OCI-LY7 (cell line): ENCODE measurements at places on chromosomes 16 and 17. TPM values are rescaled to one million over a fixed set of nuclear protein-coding genes. Genes with fewer than 3 reads are reported as not detected.

DNA sequence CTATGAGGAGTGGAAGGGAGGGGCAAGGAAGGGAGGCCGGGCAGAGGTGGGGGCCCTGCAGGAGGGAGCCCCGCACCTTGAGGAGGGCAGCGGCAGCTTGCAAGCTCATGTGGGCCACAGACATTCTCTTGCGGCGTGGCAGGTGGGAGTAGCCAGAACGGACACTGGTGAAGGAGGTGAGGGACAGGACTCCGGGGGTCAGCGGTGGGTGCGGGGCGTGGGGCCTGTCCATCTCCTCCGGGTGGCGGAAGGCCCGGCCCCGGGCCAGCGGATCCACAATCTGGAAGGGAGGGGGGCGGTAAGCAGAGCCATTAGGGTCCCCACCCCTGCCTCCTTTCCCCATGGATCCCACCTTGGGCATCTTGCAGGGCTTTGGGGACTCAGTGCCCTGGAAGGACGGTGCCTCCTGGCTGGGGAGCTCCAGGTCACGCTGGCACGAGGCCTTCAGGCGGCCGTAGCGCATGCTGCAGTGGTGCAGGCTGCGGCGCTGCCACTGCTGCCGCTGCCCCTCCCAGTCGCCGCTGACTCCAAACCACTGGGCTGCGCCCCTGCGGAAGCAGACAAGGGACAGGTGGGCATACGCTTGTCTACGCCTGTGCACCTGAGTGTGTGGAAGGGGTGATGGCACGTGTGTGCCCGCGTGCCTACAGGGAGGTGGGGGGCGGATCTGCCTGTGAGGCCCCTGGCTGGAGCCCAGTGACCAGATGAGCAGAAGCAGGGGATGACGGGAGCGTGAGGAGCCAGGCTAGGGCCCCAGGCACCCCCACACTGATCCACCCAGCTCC is 11.5 kb downstream of the AANAT start:
- no peak for DNase-seq

DNA sequence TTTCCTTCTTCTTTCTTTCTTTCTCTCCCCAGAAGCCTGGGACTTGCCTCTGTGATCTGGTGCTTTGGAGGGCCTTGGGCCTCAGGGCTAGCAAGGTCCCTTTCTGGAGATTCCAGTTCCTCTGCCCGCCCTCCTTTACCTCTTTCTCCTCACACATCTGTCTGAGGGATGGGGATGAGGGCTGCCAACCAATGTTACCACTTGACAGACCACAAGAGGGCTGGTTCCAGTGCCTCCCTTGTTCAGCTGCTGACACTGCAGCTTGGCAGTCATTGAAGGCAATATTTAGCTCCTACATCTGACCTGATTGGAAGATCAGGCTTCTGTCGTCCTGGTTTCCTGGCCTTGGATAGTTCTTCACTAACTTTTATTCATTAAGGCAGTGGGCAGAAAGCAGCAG is 3.6 kb upstream of the ZNF652 start:
- peak; percentile 58 for DNase-seq

DNA sequence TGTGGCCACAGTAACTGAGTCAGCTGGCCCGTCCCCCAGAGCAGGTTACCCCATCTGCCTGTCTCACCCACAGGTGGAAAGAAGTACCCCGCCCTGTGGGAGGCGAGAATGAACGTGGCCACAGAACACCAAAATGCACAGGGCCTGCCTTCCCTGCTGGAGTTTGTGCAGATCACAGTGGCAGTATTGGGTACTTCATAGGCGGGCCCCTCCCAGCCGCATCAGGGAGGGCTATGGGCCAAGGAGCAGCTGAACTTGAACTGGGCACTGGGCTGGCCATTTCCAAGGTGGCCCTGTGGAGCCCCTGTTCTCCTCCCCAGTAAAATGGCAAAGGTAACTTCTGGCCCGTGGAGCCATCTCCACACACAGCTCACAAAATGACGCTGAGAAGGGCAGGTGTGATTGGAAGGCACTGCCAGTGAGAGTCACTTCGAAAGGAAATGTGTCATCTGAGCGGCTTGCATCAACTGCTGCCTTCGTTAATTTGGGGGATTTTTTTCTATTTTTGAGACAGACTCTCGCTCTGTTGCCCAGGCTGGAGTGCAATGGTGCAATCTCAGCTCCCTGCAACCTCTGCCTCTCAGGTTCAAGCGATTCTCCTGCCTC is 162.9 kb downstream of the ENGASE start:
- no peak for DNase-seq

DNA sequence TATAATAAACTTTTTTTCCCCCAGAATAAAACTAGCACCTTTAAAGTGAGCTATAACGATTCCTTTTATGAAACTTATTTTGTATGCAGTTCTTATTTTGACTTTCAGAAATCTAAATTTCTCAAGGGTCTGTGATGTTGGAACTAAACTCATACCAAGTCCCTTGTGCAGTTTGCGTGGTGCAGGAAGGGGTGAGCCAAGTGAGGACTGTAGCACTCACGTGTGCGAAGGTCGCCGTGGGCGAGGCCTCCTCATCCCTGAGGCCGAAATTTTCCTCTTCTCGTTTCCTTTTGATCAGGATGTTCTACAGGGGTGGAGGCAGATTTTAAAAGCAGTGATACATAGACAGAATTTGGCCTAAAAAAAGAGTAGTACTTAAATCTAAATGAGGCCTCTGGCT is 73.7 kb downstream of the RPTOR start:
- DNase-seq, result no peak

GRCh38 chr17:36972186-36972700 is 23.5 kb downstream of the AATF start:
- DNase-seq, result no peak

DNA sequence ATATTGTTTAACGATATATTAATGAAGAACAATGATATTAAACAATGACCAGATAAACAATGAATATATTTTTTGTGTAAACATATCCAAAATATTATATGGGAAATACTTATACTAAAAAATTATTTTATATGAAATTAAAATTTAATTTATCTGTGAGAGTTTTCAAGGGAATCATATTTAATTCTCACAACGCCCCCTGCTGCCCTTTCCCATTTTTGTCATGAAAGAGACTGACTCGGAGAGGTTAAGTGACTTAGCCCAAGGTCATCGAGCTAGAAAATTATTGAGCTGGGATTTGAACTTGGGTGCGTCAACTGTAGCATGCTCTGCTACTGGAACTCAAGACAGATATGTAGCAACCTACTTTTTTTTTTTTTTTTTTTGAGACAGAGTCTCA is 7.2 kb upstream of the MYCBPAP start:
- DNase-seq, result peak; percentile 37

DNA sequence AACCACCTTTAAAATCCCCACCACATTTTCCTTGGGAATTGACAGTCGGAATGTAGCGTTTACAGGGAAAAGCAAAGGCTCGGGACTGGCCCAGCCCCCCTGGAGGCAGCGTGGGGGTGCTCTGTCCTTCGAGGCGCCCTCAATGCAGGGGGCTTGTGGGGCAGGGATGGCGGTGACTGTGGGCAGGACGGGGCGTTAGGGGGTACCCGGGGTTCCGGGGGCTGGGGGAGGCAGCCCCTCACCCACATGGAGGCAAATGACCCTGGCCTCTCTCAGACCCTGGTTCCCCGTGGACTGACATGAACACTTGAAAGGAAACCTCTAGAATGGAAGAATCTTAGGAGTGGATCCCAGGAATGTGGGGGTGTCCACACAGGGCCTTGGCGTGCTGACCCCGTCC is 78.4 kb upstream of the GNG13 start:
- DNase-seq, result no peak

PRKCB gene
- total RNA-seq, result 44.5 and 51.6 TPM in 2 replicates

SAMD14 gene
- 0.13 and 0.59 TPM in 2 replicates for total RNA-seq

TBC1D3E gene
- not detected in 2 replicates for total RNA-seq

CLEC19A gene
- total RNA-seq, result not detected in 2 replicates

OR2C1 gene
- total RNA-seq, result not detected in 2 replicates
